ENCODE measurements at places on chromosomes 5 and 9.

DNA sequence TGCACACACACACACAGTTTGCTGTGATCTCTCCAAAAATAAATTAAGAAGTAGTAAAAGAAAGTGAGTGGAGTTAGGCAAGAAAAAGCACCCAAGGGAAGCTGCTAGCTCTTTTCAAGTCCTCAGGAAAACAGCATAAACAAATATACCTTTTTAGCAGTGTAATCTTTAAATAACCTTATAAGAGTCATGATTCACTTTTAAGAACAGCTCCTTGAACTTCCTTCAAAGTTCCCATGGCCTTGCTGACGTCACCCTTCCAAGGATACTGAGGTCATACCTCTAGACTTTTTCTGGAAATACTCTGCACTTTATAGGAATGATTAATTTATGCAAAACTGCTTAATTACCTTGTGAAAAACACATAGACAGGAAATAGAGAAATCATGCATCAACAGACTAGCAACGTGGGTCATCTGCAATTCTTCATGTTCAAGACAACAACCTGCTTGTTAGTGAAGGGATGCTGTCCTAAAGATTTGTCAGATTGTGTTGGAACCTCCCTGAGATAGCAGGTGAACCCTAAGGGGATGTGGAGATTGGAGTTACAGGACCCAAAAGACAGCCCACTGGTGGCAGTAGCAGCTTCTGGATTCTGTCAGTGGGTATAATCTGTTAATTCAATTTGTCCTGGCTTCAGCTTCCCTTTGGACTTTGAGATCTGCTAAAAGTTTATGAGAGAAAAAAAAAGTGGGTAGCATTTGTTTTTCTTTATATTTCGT is 229.0 kb downstream of the ELAVL2 start:
- no peak for DNase-seq

- DNase-seq: no peak
Observed at GRCh38 chr5:72523960-72524582, 16.9 kb upstream of the ZNF366 start.

- no peak for DNase-seq
Observed at GRCh38 chr9:126947529-126947928, 32.9 kb downstream of the RALGPS1 start.

GRCh38 chr9:86181379-86182315 is 77.8 kb downstream of the C9orf153 start:
- no peak for DNase-seq

- DNase-seq: no peak
Observed at GRCh38 chr9:133910855-133911514, 81.1 kb downstream of the VAV2 start.

- no peak for DNase-seq
Observed at GRCh38 chr5:178323541-178323865, 90.9 kb upstream of the PHYKPL start.

DNA sequence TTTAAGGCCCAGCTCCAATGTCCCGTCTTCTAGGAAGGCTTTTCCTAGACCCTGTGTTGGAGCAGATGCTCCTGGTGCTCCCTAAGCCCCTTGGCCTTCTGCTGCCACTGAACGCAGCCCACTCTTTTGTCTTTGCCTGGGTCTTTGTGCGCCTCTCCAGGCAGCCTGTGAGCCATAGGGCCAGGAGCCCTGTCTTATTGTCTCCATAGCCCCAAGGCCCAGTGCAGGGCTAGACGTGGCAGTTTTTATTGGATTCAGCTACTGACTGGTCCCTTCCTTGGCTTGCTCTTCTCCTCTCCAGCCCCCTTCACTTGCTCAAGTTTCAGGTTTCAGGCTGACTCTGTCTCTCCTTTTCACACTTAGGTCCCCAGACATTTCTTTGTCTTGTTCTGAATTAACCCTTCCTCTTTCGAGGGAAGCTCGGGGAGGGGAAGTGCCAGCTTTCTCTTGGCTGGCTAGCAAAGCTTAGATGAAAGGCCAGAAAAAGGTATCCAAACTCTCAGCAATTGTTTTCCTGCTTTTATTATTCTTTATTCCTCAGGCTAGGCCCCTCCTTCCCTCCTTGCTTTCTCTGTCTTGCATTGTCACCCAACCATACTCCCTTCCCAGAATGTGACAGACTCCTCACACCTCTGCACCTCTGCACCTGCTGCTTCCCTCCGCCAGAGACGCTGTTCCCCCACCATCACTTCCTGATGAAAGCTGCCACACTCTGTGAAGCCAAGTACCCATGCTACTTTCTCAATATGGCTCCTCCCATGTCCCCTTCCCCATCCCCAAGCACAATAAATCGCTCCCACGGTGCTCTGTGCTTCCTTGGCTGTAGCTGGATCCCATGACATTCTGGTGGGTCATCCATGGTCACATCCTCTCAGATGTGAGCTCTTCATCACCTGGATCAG is 101.6 kb upstream of the CPEB4 start:
- DNase-seq: no peak
